ENCODE measurements at places on chromosomes 2 and 18.

- no peak for DNase-seq
Measured at GRCh38 chr2:230922951-230923717, 1.9 kb downstream of the GPR55 start.

GRCh38 chr2:47019532-47019931 is 103.9 kb upstream of the MCFD2 start:
- DNase-seq, result no peak

DNA sequence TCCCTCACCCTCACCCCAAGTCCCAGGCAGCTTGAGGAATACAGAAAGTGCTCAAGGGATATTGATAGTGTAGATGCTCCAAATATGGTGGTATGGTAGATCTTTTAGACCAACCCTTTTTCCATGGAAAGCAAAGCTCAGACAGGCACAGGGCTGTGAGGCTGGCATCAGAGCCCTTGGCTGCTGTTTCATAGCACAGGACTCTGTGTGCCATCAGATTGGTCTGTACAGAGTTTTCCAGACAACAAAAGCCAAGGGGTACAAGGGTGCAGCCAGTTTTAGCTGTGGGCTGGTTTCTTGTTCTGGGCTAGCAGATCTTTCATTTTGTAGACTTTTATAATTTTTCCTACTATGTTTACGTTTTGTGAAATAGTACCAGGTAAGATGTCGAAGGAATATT is 296.9 kb upstream of the TNP1 start:
- no peak for DNase-seq

GRCh38 chr2:236179236-236180075 is 11.3 kb upstream of the GBX2 start:
- DNase-seq, result no peak

- no peak for DNase-seq
Measured at GRCh38 chr2:127143841-127144782, 37.2 kb upstream of the BIN1 start.

DNA sequence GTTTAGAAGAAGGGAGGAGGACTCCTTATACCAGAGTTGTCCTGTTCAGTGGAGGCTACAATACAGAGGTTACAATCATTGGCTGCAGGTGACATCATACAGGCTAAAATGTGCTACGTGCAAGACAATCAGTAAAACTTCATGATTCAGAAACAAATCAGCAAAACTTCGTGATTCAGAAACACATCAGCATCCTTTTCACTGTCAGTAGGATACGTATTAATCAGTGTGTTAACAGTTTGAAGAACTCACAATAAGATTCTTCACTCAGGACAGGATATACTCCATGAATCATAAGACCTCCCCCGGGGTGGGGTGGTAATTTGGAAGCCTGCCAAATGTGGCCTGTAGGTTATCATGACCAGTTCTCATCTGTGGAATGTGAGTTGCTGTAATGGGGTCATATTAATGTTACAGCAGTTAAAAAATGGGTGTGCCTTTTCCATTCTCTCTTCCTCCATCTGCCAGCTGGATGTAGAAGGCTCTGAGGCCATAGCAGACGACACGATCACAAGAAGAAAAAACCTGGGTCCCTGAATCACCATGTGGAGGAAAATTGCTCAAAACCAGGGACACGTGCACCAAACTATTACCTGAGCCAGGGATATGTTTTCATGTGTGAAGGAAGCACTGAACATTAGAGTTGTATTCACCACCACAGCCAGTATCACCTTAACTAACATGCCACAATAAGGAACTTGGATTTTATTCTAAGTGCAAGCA is 134.8 kb upstream of the CREB1 start:
- no peak for DNase-seq

GRCh38 chr18:22838639-22839277 is 94.4 kb upstream of the RBBP8 start:
- DNase-seq, result no peak

DNA sequence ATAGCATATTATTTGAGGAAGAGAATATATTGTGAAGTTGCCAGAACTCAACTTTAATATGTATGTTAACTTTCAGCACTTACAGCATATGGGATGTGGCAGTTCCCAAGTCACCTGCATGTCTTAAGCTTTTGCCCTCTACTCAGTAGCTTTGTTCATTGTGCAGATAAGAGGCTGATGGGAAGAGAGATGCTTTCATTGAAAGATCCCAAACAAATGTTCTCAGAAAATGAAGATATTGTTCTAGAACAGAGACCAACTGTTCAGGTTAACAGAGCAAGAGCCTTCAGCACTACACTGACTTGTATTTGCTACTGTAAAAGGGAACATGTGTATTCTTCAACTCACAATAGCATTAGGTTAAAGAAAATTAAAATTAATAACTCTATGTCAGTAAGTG is 28.1 kb downstream of the GAREM1 start:
- DNase-seq, result no peak

DNA sequence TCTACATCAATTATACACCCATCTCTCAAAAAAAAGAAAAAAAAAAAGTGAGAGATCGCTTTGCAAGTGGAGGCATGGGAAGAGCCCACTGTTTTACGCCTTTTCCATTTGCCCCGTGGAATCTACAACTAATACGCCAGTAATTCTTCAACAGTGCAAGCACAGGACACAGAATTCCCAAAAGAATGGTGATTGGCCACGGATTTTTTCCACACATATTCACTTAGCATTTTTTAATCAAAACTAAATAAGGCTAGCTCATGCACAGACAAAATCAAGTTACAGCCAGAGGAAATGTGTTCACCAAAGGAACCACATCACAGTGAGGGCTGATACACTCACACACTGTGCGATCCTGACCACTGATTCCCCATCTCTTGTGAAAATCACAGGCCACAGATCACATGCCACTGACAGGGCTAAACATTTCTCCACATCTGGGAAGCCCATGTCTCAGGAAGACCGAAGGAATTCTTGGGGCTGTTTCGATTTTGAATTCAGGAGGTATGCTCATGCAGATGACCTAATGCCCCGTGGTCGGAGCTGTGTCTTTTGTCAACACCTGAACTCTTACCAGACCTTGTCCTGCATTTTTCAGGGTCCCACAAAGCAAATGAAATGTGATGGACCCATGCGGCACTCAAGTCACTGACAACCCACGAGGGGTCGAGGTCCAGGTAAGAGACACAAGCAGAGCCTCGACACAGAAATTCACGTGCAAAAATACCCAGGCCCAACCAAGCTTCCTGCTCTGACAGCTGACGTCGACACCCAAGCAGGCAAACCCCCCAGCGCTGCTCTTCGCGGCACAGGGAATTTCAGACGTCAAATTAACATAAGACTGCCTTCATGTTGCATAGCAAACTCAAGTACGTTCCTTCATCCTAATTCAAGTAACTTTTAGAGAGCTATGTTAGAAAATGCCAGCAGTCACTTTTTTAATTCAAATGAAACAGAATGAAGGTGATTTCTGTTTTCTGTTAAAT is 69.6 kb downstream of the ZNF516 start:
- DNase-seq, result no peak

DNA sequence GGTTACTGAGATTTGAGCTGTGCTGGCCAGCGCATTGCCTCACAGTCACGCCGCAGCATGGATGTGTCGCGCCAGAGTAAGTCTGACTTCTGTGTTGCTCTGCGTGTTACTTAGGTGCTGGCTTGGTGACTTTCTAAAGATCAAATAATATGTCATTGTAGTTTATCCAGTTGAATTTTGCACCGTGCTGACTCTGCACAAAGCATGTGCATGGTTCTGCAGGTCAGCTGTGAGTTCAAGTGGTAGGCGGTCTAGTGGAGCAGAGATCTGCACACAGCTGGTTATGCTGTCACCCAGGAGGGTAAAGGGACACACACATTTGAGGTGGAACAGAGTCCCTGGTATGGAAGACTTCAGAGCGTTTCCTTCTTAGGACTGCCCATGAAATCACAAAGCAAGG is 105.1 kb downstream of the CEP192 start:
- no peak for DNase-seq

DNA sequence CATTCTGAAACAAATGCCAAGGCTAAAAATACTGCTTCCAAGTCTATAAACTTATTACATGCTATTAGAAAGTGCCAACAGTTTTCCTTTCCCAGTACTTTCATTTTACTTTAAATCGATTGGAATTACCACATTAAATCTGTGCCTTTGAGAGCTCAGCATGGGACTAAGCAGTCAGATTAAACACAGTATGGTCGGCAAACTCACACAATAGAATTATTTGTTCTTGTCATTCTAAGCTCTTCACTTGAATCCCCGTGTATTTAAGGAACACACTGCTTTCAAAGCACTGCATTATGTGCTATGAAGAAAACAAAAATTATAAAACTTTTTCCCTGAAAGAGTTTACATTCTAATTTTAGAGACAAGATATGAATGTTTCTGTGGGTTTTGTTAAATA is 444.4 kb upstream of the SLC39A10 start:
- no peak for DNase-seq

- no peak for DNase-seq
Measured at GRCh38 chr2:102544182-102544581, 71.2 kb downstream of the SLC9A4 start.

- DNase-seq, result no peak
Measured at GRCh38 chr2:83967854-83968253, 491.2 kb downstream of the SUCLG1 start.

DNA sequence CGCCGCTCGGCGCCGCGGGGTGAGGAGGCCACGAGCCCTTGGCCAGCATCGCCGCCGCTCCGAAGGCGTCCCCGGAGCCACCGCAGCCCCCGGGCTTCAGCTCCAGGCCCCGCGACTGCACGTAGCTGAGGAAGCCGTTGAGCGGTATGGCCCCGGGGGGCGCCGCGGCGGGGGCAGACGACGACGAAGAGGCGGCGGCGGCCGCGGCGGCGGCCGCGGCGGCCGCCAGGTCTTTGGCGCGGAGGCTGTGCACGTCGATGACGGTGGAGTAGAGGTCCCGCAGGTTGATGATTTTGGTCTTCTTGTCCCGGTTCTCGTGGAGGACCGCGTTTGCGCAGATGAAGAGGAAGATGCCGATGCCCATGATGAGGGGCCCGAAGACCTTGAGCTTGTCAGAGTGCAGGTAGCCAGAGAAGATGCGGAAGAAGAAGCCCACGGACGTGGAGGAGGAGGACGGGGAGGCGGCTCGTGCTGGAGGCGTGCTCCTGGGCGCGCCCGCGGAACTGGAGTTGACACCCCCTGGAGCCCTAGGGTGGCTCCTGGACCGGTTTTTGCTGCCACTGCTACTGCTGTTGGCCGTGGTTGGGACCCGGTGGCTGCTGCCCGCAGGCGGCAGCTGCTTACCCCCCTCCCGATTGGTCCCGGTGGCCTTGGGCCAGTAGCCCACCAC is 4.0 kb downstream of the TMEM200C start:
- no peak for DNase-seq

DNA sequence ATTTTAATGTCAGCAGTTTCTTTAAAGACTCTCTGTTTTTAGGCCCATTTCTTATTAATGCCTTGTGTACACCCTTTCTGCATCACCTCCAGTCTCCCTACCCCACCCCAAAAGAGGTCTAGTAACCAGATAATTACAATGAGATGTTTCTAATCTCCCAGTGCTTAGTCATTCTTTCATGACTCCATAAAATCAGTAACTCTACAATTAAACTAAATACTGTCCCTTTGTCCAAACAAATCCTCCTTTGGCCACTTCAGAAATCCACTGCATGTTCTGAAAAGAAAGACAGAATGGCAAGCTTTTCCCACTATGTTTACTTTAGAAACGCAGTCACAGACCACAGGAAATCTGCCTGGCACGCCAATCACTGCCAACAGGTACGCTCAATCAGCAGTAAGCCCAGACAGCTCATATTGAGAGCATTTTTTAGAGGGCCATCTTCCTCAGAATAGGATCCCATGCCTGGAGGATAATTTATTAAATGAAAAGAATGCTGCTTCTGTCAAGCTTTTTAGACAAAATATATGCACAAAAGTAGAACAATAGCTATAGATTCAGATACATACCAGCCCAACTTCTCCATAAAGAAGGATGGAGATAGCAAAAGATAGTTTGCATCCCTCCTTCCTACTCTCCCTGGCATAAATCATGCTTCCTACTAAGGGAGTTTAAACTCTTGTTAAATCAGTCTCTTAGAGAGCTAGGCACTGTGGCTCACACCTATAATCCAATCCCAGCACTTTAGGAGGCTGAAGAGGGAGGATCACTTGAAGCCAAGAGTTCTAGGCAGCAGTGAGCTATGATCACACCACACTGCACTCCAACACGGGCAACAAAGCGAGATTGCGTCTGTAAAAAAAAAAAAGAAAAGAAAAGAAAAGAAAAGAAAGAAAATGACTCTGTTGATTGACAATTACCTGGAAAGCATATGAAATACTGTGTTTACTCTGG is 14.6 kb downstream of the CLASP1 start:
- no peak for DNase-seq

GRCh38 chr2:65443509-65444186 is 11.2 kb upstream of the SPRED2 start:
- DNase-seq, result no peak

GRCh38 chr2:119326938-119327337 is 39.7 kb downstream of the C2orf76 start:
- no peak for DNase-seq

DNA sequence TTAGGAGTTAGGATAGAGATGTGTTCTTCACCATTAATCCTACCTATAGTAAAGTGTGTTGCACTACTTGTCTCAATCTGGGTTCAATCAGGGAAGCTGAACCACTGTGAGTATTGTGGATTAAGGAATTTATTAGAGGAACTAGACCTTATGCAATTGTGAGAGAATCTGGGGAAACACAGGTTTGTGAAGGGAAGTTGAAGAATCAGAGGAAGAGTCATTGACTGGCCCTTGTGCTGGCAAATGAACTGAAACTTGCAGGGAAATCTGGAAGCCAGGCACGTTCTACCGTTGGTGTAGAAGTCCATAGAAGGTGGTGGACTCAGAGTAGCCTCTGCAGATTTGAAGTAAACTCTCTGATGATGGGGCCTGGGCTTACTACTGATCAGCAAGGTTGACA is 44.7 kb upstream of the HK2 start:
- DNase-seq, result no peak

DNA sequence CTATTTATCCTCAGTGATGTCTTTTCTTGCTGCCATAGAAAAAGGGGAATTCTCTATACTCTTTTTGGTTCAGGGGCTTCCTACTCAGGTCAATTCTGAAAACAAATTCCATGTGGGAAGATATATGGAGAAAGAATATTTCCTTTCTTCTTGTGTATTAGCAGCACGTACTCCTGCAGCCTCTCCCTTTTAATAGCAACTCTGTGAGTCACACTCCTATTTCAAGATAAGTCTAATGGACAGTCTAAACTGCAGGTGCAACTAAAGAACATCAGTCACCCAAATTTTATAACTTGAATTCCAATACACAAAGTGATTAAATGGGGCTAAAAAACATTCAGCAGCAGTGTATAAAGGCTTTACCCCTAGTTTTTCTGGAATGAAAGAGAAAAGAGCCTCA is 942.2 kb downstream of the CNTNAP5 start:
- no peak for DNase-seq

DNA sequence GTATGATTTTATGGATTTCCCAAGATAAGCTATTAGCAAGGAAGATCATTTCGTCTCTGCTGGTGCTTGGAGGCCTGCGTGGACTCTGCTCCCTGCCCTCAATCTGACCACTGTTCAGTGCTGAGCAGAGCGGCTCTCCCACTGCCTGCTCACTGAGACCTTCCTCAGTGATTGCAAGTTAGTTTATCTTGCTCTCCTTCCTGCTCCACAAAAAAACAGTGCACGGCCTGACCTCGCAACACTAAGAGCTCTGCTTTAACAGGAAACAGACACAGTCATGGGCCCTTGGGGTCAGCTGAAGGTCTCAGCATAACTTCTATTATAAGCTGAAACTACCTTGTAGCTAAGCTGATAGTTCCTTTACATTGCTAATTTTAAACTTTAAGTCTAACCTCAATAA is 53.1 kb downstream of the PRELID3A start:
- DNase-seq, result no peak
